Colonic mucosa (tissue), 4 donors: ENCODE measurements at places on chromosomes 4 and X. TPM values are rescaled to one million over a fixed set of nuclear protein-coding genes. Genes with fewer than 3 reads are reported as not detected.

Gene PRKX
- 32.4 TPM for total RNA-seq

DNA sequence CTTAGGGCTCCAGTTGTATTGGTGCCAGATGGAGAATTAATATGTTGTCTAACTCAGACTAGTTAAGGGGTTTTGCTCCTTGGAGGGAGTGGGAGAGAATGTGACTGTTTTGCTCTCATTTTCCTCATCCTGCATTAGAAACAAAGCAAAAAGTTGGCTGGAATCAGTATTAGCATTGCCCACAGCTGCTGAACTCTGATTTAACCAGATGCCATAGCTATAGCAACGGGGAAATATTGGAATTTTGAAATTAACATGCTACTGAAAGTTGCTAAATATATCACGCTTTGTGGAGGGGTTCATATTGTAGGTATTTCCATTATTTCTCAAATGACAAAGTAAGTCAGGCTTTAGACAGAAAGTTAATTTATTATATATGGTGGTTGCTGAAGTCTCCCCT, 66.7 kb upstream of the EOLA2 start:
- no peak for DNase-seq

Gene DGAT2L6
- not detected for total RNA-seq

DNA sequence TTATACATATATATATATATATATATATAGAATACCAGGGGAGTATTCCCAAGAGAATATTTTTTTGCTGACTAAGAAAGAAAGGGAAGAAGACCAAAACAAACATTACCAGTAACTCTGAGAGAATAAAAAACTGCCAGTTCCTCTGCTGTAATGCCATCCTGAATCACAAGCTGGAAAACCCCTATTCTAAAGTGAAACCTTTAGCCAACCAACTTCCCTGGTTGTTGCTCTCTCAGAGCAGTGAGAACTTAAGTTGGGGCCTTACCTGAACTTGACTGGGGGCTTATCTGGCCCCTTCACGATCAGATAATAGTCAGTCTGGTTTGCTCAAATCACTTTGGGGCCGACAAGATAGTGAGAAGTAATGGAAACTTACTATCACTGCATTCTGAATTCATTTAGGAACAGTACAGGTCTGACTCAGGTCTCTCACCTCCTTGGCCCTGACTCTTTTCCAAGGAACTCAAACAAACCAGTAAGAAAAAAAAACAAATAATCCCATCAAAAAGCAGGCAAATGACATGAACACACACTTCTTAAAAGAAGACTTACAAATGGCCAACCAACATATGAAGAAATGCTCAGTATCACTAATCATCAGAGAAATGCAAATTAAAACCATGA, 62.5 kb downstream of the CD40LG start:
- DNase-seq: no peak

DNA sequence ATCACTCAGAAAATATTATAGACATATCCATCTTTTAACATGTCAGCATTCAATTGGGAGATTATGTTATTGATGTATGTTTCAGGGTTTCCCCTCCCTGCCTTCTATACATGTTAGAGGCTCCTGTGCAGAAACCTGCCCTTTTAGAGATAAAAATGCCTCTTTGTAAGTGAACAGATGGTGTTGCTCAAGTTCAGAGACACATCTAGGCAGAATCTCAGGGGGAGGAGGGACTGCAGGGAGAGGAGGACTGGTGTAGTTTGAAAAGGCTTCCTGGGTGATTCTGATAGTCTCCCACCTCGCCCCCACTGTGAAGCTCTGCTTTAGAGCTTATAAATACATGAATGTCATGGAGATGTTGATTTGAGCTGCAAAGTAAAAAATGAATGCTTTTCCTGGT, 12.0 kb upstream of the UNC5C start:
- no peak for DNase-seq

Gene CXorf51B
- total RNA-seq: not detected

DNA sequence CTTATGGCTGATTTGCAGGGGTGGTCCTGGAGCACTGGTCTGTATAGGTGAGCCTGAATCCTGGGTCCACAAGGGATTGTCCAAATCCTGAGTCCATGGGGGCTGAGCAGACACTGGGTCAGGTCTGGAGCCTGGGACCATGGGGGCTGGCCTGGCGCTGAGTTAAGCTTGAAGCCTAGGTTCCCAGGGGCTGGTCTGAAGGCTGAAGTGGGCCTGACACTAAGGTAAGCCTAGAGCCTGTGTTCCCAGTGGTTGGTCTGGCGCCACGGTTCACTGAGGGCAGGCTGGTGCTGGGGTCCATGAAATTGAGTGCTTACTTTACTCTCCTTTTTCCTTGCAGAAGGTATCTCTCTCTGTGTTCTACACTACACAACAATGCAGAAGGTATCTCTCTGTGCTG, 155.8 kb downstream of the RBM46 start:
- DNase-seq: no peak

DNA sequence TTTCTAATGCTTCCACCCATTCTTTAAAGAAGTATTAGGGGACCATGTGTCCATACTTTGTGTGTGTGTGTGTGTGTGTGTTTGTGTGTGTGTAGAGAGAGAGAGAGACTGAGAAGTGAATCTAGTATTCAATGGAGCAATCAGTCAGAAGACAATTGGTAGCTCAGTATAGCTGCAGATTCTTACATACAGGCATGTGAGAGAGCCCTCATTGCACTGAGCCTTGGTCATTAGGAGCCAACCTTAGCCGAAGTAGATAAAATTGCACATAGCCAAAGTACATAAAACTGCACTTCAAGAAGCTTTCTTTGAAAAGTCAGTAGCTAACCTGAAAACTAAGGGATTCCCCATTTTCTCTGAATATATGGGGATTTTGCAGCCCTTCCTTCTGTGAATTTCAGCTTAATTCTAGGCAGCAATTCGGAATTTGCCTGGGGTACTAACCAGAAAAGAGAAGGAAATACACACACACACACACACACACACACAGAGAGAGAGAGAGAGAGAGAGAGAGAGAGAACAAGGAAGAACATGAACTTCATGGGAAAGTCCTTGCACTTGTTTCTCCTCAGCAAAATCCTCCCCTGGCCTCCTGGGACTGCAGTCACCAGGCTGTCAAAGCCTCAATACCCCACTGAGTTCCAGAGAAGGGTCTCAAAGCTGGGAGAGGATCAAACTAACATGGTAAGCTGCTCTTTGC, 1.7 kb upstream of the PRDM8 start:
- DNase-seq: no peak

DNA sequence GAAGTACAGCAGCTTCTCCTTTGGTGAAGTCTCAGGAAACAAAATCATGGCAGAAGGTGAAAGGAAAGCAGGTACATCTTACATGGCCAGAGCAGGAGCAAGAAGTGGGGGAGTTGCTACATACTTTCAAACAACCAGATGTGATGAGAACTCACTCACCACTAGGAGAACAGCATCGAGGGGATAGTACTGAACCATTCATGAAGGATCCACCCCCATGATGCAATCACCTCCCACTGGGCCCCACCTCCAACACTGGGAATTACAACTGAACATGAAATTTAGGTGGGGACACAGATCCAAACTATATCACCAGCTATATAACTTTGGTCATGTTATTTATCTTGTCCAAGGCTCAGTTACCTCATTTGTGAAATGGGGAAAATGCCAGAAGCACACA, 159.4 kb downstream of the OPHN1 start:
- no peak for DNase-seq

- DNase-seq: no peak
Measured at GRCh38 chr4:19051831-19052230, 1030.3 kb upstream of the LCORL start.

DNA sequence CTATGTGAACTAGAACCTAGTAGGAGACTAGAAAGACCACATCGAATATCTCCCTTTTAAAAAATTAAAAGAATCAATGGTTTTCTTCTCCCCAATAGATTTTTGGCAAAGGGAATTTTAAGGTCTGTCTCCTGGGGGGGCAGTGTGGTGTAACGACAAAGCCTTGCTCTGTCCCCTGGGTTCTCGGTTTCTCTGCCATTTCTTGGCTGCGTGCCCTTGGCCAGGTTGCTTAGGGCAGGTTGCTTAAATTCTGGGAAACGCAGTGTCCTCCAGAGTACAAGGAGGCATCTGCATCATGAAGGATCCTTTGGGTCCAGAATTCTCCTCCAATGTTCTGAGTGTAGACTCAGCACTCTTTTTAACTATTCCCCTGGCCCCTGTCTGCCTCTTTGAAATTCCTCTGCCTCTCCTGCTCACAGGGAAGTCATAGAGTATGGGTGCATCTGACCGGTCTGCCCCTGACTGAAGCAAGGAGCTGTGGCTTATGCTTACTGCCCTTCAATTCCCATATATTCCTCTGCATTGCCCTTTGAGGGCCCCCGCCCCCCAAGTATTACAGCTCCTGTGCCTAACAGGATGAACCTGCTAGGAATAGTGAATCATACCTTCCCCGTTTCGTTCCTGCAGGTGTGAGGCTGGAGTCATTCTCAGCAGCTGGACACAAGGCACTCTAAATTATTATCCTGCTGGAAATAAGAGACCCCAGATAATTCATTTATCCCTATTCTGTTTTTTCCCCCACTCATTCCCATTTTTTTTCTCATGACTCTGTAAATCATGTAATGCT, 2.2 kb downstream of the KIT start:
- DNase-seq: no peak

Gene NAP1L2
- 1.8 TPM for total RNA-seq

DNA sequence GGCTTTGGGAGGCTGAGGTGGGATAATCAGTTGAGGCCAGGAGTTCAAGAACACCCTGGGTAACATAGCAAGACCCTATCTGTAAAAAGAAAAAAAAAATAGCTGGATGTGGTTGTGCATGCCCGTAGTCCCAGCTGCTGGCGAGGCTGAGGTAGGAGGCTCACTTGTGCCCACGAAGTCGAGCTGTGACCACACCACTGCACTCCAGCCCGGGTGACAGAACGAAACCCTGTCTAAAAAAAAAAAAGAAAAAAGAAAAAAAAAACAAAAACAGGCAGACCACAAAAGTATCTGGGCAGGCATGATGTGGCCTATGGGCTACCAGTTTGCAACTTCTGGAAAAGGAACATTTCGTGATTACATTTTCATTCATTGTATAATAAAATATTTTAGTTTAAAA, 38.1 kb upstream of the RASGEF1B start:
- no peak for DNase-seq

Gene SPACA5
- not detected for total RNA-seq

- no peak for DNase-seq
Measured at GRCh38 chr4:94160774-94161173, 46.9 kb upstream of the SMARCAD1 start.

Gene ANXA3
- 58.9 TPM for total RNA-seq

Gene F8A2
- not detected for total RNA-seq

DNA sequence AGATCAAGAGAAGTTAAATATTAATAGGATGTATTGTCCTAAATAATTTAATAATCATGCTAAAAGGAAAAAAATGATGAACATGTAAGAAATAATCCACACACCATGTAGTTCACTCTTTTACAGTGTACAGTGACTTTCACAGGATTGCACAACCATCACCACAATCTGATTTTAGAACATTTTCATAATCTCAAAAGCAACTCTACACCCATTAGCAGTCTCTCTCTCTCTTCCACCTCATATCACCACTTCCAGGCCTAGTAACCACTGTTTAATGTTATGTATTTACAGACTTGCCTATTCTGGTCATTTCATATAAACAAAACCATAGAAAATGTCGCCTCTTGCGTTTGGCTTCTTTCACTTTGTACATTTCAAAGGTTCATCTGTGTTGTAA, 153.4 kb downstream of the FSTL5 start:
- DNase-seq: no peak

Gene IL15
- 2.7 TPM for total RNA-seq

- no peak for DNase-seq
Measured at GRCh38 chr4:104494185-104494584, 509 bp downstream of the CXXC4 start.

GRCh38 chrX:153723351-153724251, 586 bp downstream of the BCAP31 start:
- DNase-seq: peak; percentile 53

DNA sequence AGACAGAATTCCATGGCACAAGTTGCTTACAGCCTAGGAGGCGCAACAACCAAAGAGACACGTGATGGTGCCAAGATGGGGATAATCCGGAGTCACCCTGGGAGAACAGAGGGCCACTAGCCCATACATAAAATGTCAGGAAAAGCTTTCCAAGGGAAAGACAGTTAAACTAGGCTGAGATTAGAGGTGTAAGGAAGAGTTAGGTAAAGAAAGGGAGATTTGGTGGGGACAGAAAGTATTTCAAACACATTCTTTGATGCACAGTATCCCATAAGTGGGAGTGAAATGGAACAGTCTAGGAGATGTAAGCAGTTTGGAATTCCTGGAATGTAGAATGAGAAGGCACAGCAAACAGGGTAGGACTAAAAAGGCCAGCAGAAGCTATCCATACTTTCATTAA, 860.9 kb upstream of the LCORL start:
- no peak for DNase-seq

Gene POLN
- 1.6 TPM for total RNA-seq

Gene PCDH10
- 0.22 TPM for total RNA-seq

DNA sequence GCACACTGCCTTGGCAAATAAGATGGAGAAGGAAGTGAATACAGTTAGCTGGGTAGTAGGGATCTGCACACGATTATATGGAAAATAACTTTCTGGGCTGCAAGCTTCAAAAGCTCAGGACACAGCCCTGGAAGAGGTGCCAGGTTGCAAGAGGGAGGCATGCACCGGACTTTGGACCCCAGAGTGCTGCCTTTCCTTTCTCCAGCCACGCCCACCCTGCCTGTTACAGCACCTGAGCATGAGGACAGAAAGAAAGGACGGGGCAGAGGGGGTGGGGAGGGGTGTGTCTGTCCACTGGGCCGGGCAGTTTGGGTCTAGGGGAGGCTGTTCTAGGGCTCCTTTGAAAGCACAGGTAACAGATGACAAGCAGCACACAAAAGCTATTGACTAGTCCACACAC, 152.8 kb downstream of the ENPP6 start:
- DNase-seq: peak; percentile 92

DNA sequence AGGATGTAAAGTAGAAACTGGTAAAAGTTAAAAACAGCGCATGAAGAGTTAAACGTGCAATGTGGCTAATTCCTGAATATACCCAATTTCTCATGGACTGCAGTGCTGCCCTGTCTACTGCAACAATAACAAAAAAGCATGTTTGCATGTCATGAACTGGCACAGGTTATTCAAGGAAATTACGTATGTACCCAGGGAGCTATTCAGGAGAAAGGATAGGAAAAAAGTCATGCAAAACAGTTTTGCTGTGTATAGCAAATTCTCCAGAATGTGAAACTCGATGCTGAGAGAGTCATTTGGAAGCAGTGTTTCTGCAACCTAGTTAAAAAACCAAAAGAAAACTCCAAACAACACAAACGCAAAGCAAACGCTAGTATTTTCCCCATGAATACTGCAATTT, 381.5 kb upstream of the PRKX start:
- no peak for DNase-seq

Gene BEX5
- total RNA-seq: 2.4 TPM

Gene CFI
- total RNA-seq: 6.8 TPM
